MCF 10A (cell line): ENCODE measurements at places on chromosomes 12 and 14.
A peak's percentile ranks its signal among the peaks of the same experiment; 100 is the strongest.

- H3K27ac ChIP-seq = no peak overlapping the region
- no peak overlapping the region for H3K4me3 ChIP-seq
- H3K36me3 ChIP-seq = no peaks in the 10 kb centered on the region
- DNase-seq = peak; percentile 54
- no peaks in the 10 kb centered on the region for H3K4me1 ChIP-seq
- H3K27me3 ChIP-seq = peaks cover 54% of the 10 kb centered on the region
Measured at GRCh38 chr14:76742966-76743365, 18.3 kb upstream of the VASH1 start.

GRCh38 chr12:52379536-52379935 is 5.9 kb downstream of the KRT84 start:
- H3K27me3 ChIP-seq = no peaks in the 10 kb centered on the region
- DNase-seq = no peak
- no peak overlapping the region for H3K4me3 ChIP-seq

DNA sequence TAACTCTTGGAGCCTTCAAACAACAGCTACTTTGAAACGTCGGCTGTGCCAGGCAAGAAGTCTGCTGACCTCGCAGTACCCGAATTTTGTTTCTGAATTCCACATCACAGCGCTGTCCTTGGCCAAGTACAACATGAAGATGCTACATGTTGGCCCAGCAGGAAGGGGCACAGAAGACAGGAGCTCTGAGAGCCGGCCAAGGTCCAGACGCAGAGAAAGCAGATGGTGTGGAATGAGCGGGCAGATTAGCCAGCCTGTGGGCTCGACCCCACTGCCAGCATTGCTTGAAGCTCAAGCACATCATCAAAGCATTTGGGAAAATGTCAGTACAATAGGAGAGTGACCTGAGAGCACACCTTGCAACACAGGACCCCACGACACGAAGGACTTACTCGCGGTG is 64.5 kb downstream of the FZD10 start:
- DNase-seq = no peak
- H3K36me3 ChIP-seq = no peaks in the 10 kb centered on the region
- H3K4me3 ChIP-seq = no peak overlapping the region
- no peak overlapping the region for H3K27ac ChIP-seq
- no peaks in the 10 kb centered on the region for H3K27me3 ChIP-seq
- H3K4me1 ChIP-seq = no peaks in the 10 kb centered on the region

DNA sequence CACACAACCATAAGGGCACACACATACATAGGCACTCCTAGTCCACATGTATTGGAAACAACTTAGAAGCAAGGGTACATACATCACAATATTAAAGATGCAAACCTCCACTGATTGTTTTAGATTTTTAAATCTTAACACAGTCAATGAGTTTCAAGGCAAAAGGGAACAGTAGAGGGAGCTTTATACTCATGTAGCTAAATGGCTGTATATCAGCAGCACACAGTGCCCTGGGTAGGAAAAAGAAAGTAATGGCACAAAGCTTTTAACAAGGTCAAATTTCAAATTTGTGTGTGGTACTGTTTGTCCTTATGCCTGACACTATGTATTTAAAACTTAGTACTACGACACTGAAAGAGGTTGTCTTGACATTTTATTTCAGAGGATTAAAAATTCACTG is 262.0 kb downstream of the MED13L start:
- peaks cover 64% of the 10 kb centered on the region for H3K36me3 ChIP-seq
- no peaks in the 10 kb centered on the region for H3K27me3 ChIP-seq
- no peak overlapping the region for H3K27ac ChIP-seq
- peaks cover 4% of the 10 kb centered on the region for H3K4me1 ChIP-seq
- DNase-seq = peak; percentile 43

GRCh38 chr12:116959198-116959460 is 48.4 kb downstream of the FBXW8 start:
- no peak for DNase-seq
- no peaks in the 10 kb centered on the region for H3K4me1 ChIP-seq
- H3K27ac ChIP-seq = no peak overlapping the region
- no peak overlapping the region for H3K4me3 ChIP-seq

DNA sequence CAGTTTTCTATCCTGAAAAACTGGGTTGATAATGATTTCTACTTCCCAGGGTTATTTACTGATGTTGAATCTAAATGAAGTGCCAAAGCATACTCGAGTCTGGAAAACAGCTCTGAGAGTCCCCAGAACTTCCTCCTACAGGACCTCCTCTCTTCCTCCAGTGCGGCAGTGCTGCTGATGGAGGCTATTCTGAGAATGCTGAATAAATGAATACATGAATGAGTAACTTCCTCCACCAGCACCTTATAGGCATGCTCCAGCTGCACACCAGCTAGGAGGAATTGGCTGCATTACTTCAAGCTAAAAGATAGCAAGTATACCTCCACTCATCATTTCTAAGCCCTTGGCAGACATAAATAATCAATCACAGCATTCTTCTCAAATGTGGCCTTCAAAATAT is 448.8 kb upstream of the CCDC196 start:
- H3K4me1 ChIP-seq = peaks cover 8% of the 10 kb centered on the region
- H3K27me3 ChIP-seq = peaks cover 9% of the 10 kb centered on the region
- H3K27ac ChIP-seq = no peak overlapping the region
- no peaks in the 10 kb centered on the region for H3K36me3 ChIP-seq

- H3K27ac ChIP-seq = no peak overlapping the region
- H3K36me3 ChIP-seq = peaks cover 42% of the 10 kb centered on the region
- no peaks in the 10 kb centered on the region for H3K27me3 ChIP-seq
- DNase-seq = peak; percentile 10
- no peak overlapping the region for H3K4me3 ChIP-seq
Measured at GRCh38 chr14:39372656-39373055, 59.6 kb downstream of the FBXO33 start.

DNA sequence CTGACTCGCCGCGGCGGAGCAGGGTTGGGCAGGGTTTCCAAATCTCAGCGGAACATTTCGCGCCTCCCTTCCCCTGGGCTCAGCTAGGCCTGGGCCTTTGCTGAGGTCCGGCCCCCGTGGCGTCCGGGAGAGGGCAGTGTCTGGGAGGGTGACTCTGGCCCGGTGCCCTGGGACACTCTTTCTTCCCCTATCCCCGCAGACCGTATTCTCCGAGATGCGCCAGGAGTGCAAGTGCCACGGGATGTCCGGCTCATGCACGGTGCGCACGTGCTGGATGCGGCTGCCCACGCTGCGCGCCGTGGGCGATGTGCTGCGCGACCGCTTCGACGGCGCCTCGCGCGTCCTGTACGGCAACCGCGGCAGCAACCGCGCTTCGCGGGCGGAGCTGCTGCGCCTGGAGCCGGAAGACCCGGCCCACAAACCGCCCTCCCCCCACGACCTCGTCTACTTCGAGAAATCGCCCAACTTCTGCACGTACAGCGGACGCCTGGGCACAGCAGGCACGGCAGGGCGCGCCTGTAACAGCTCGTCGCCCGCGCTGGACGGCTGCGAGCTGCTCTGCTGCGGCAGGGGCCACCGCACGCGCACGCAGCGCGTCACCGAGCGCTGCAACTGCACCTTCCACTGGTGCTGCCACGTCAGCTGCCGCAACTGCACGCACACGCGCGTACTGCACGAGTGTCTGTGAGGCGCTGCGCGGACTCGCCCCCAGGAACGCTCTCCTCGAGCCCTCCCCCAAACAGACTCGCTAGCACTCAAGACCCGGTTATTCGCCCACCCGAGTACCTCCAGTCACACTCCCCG is 3.0 kb downstream of the WNT1 start:
- no peak for DNase-seq
- H3K27me3 ChIP-seq = peaks cover 91% of the 10 kb centered on the region
- no peak overlapping the region for H3K27ac ChIP-seq
- H3K4me3 ChIP-seq = no peak overlapping the region
- H3K4me1 ChIP-seq = peaks cover 6% of the 10 kb centered on the region

GRCh38 chr12:53994264-53995001 is 5.5 kb upstream of the HOXC9 start:
- H3K27ac ChIP-seq = no peak overlapping the region
- no peak overlapping the region for H3K4me3 ChIP-seq
- peaks cover 10% of the 10 kb centered on the region for H3K4me1 ChIP-seq
- H3K27me3 ChIP-seq = peaks cover 7% of the 10 kb centered on the region

GRCh38 chr12:23446746-23447145 is 502.7 kb downstream of the SOX5 start:
- H3K36me3 ChIP-seq = no peaks in the 10 kb centered on the region
- no peaks in the 10 kb centered on the region for H3K4me1 ChIP-seq
- DNase-seq = no peak
- H3K27ac ChIP-seq = no peak overlapping the region

- DNase-seq = no peak
- H3K4me1 ChIP-seq = peaks cover 7% of the 10 kb centered on the region
- H3K36me3 ChIP-seq = no peaks in the 10 kb centered on the region
- no peak overlapping the region for H3K27ac ChIP-seq
- no peak overlapping the region for H3K4me3 ChIP-seq
Measured at GRCh38 chr14:90534091-90534837, 137.4 kb downstream of the CALM1 start.

DNA sequence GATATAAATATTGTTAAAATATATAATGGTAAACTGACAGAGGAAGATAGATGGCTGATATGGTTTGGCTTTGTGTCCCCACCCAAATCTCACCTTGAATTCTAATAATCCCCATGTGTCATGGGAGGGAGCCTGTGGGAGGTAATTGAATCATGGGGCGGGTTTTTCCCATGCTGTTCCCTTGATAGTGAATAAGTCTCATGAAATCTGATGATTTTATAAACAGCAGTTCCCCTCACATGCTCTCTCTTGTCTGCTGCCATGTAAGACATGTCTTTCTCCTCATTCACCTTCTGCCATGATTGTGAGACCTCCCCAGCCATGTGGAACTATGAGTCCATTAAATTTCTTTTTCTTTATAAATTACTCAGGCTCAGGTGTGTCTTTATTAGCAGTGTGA is 46.3 kb downstream of the PTCSC3 start:
- peaks cover 17% of the 10 kb centered on the region for H3K4me1 ChIP-seq
- DNase-seq = no peak
- H3K36me3 ChIP-seq = no peaks in the 10 kb centered on the region
- no peak overlapping the region for H3K4me3 ChIP-seq
- H3K27ac ChIP-seq = no peak overlapping the region

GRCh38 chr12:124610629-124611558 is 43.5 kb upstream of the NCOR2 start:
- H3K27ac ChIP-seq = no peak overlapping the region
- H3K4me3 ChIP-seq = no peak overlapping the region
- H3K36me3 ChIP-seq = no peaks in the 10 kb centered on the region
- peaks cover 23% of the 10 kb centered on the region for H3K4me1 ChIP-seq
- DNase-seq = no peak

- no peaks in the 10 kb centered on the region for H3K27me3 ChIP-seq
- peaks cover 11% of the 10 kb centered on the region for H3K4me1 ChIP-seq
- peak; percentile 57 for DNase-seq
- no peaks in the 10 kb centered on the region for H3K36me3 ChIP-seq
Measured at GRCh38 chr12:38149395-38150073, 167.0 kb upstream of the ALG10B start.

- H3K27ac ChIP-seq = no peak overlapping the region
- no peaks in the 10 kb centered on the region for H3K36me3 ChIP-seq
- H3K4me3 ChIP-seq = no peak overlapping the region
- no peaks in the 10 kb centered on the region for H3K4me1 ChIP-seq
- H3K27me3 ChIP-seq = no peaks in the 10 kb centered on the region
Measured at GRCh38 chr12:13805041-13805440, 176.4 kb downstream of the GRIN2B start.

GRCh38 chr12:68963856-68964745 is 31.1 kb upstream of the CPM start:
- peaks cover 18% of the 10 kb centered on the region for H3K4me1 ChIP-seq
- H3K36me3 ChIP-seq = no peaks in the 10 kb centered on the region
- no peak for DNase-seq
- no peak overlapping the region for H3K4me3 ChIP-seq
- H3K27ac ChIP-seq = no peak overlapping the region

- H3K27ac ChIP-seq = peak overlapping the region; percentile 82
- H3K4me3 ChIP-seq = peak overlapping the region; percentile 37
- no peaks in the 10 kb centered on the region for H3K27me3 ChIP-seq
- peak; percentile 86 for DNase-seq
- H3K36me3 ChIP-seq = no peaks in the 10 kb centered on the region
- H3K4me1 ChIP-seq = peaks cover 60% of the 10 kb centered on the region
Measured at GRCh38 chr14:99575043-99576023, 28.7 kb downstream of the CCDC85C start.

GRCh38 chr14:105467249-105467941 is 7.2 kb upstream of the CRIP2 start:
- peaks cover 1% of the 10 kb centered on the region for H3K4me1 ChIP-seq
- no peaks in the 10 kb centered on the region for H3K27me3 ChIP-seq
- H3K36me3 ChIP-seq = peaks cover 20% of the 10 kb centered on the region
- H3K27ac ChIP-seq = no peak overlapping the region
- H3K4me3 ChIP-seq = no peak overlapping the region

- H3K36me3 ChIP-seq = peaks cover 5% of the 10 kb centered on the region
- H3K27ac ChIP-seq = no peak overlapping the region
- H3K4me3 ChIP-seq = no peak overlapping the region
- H3K27me3 ChIP-seq = no peaks in the 10 kb centered on the region
- peaks cover 29% of the 10 kb centered on the region for H3K4me1 ChIP-seq
Measured at GRCh38 chr12:42957136-42957535, 367.6 kb upstream of the PRICKLE1 start.

GRCh38 chr14:75042035-75042434 is 9.2 kb downstream of the MLH3 start:
- no peak for DNase-seq
- H3K27ac ChIP-seq = no peak overlapping the region
- H3K36me3 ChIP-seq = peaks cover 62% of the 10 kb centered on the region
- no peak overlapping the region for H3K4me3 ChIP-seq
- peaks cover 15% of the 10 kb centered on the region for H3K4me1 ChIP-seq
- H3K27me3 ChIP-seq = no peaks in the 10 kb centered on the region
